Stimulated activated CD4-positive, alpha-beta T cell treated with anti-CD3 and anti-CD28 coated beads, Interleukin-1b, Interleukin-23, amount 100 ng/mL, for 48 hours (primary cell): ENCODE measurements at places on chromosomes 11 and 22.

GRCh38 chr11:119344291-119345010, 2.1 kb downstream of the MFRP start:
- DNase-seq = no peak

GRCh38 chr11:27696961-27697360, 3.3 kb downstream of the BDNF start:
- no peak for DNase-seq

GRCh38 chr11:17529844-17530185, 14.4 kb downstream of the USH1C start:
- DNase-seq = no peak

- no peak for DNase-seq
These were observed 15.0 kb downstream of the SYT13 start for GRCh38 chr11:45270946-45271716.

- DNase-seq = no peak
These were observed 1.3 kb upstream of the ISX start for GRCh38 chr22:35064664-35065063.

DNA sequence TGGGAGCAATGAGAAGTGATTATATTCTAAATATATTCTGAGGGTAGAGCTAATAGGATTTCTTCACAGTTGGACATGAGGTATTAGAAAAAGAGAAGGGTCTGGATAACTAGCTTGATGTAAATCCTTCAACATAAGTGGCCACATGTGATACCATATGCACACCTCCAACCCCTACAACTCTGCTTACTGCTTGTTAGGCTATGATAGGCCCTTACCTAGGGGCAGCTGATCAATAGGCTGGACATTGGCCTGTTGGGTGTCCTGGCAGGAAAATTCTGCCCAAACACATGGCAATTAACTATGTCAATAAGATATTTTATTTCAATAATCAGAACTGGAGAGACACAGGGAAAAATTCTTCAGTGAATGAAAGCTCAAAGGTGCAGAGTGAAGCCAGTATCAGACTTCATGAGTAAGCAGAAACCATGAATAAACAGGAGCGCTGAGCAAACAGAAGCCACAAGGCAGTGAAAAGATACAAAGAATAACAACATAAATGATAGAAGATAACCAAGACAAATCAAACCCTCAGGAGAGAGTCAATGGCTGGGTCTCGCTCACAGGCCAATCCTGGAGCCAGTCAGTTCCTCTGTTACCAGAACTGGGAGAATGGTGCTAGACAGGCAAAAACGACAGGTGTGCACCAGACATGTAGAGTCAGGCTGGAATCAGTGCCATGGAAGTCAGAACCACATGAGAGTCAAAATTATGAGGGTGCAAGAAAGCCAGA, 46.3 kb upstream of the PSMA1 start:
- DNase-seq = no peak

GRCh38 chr11:61507962-61508861, at the start of gene LRRC10B:
LRRC10B (plus strand) TSS chr11:61508749; CDS start chr11:61508999, 250 bp downstream.
- DNase-seq = peak; percentile 49

- DNase-seq = no peak
These were observed 9.0 kb upstream of the KCNQ1OT1 start for GRCh38 chr11:2708757-2709281.

GRCh38 chr22:41690476-41690875, 1.8 kb upstream of the SNU13 start:
- DNase-seq = no peak

GRCh38 chr11:33290319-33290718, 33.1 kb downstream of the HIPK3 start:
- DNase-seq = no peak

GRCh38 chr11:126544108-126545056, 188.9 kb downstream of the ST3GAL4 start:
- DNase-seq = no peak

GRCh38 chr11:125378083-125378482, 118.0 kb downstream of the FEZ1 start:
- no peak for DNase-seq

GRCh38 chr11:130489716-130490115, 41.3 kb downstream of the ADAMTS15 start:
- no peak for DNase-seq

DNA sequence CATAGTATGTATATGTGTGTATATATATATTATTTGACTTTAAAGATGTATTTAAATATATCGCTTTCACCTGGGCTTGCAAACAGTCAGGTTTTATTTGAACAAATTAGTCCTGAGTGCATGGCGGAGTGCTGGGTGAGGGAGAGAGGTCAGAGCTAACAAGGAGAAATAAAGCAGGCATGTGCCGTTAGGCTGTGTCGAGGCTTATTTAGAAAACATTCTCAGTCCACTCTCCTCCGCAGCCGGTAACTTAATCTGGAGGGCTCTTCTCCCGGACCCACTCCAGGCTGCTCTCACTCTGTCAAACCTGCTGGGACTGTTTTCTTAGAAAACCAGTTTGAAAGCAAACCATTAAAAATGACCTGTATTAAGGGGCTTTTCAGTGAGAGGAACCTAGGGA, 455.9 kb downstream of the MN1 start:
- DNase-seq = no peak

- DNase-seq = no peak
These were observed 24.8 kb downstream of the ACER3 start for GRCh38 chr11:76885390-76886097.

DNA sequence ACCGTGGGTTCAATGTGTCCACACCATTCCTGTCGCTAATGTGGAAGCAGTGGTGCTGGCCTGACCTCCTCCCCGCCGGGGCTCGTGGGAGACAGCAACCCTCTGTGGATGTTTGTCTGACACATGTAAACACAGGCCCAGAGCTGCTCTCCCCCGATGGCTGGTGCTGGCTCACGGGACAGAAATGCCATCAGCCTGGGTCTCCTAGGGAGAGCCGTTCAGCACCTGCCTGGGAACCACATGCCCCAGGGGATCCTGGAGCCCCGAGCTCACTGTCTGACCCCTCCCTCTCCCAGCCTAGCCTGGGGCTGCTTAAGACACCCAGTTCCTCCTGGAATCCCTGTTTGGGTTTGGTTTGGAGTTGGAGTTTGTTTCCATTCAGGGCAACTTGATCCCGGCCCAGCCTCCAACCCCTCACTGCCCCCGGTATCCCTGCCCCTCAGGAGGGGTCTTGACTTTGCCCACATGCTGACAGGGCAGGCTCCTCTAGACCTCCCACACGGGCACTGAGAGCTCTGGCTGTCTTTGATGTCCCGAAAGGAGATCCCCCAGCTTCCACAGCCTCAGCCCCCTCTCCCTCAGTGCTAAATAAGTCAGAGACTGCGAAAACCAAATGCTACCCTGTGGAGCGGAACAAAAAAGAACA, 50.9 kb upstream of the WNT11 start:
- DNase-seq = no peak

DNA sequence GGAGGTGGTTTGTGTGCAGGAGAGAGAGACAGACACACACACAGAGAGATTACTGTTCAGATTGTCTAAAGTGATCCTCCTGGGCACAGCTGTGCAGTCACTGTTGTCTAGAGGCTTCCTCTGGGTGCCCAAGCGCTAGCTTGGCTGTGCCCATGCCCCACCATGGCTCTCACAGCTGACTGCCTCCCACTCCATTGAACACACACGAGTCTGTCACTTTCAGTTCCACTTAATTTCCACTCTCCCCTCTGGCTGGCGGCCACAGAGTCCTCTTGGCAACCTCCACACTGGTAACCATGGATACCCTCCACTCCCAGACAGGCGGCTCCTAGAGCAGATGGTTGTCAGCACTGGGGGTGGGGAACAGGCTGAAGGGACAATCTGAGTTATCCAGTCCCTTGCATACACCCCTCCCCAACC, 29.1 kb downstream of the MAP6 start:
- DNase-seq = no peak

GRCh38 chr11:130220311-130221035, 60.9 kb downstream of the ST14 start:
- no peak for DNase-seq

DNA sequence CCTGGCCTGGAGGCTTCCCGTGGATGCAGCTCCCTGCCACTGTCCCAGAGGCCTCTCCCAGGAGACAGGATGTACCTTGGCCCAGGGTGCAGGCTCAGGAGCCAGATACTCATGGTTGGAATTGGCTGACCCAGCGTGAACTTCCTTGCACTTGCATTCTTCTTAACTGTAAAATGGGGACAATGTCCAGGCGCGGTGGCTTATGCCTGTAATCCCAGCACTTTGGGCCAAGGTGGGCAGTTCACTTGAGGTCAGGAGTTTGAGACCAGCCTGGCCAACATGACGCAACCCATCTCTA, 20.1 kb upstream of the ST3GAL4 start:
- DNase-seq = no peak

DNA sequence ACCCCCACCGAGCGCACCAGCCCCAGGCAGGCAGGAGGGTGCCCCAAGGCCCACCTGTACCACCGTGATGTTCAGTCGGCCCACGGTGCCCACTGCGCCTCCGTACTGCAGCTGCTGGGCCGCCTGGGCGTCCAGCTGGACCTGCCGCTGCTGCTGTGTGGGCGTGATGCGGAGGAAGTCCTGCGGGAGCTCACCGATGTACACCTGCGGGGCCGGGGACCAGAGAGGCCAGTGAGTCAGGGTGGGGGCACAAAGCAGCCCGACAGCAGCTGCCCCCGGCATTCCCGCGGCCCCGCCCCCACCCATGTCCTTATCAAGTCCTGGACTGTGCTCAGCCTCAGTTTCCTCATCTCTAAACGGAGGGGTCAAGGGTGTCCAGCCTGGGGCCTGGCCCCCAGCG, 13.8 kb downstream of the TOLLIP start:
- no peak for DNase-seq

GRCh38 chr11:131533998-131534397, 163.6 kb downstream of the NTM start:
- DNase-seq = no peak

- DNase-seq = no peak
These were observed 7.9 kb downstream of the DDX10 start for GRCh38 chr11:108672786-108673185.

DNA sequence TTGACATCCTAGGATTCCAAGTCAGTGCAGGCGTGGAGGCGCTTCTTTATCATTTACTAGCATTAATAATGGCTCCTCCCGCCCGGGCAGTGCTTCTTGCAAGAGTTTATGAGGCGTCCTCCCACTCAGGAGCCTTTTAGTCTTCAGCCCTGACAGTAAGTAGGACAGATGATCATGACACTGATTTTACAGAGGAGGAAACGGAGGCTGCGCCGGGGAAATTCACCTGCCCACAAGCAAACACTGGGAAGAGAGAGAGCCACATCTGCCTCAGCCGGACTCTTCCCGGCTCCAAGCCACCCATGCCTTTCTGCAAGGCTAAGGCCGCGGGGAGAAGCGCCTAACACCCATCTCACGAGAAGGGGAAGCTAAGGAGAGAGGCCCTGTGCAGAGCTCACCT, 35.9 kb downstream of the KIAA0930 start:
- DNase-seq = no peak

DNA sequence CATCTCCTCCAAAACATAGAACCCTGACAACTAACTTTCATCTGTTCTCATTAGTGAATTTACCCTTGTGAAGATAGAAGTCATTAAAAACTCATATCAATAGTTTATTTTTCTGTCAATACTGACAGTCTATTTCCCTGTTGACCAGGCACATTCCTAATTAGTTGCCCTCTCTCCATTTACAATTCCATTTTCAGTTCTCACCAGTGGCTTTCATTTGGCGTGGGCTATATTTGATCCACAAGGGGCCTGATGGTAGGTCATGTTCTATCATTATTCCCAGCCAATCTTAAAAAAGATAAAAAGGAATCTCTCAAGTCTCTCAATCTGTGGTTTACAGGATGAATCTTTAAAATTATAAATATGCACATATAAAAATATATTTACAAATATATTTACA, 3.9 kb upstream of the AKIP1 start:
- DNase-seq = no peak

GRCh38 chr11:88482871-88483301, 145.3 kb upstream of the CTSC start:
- no peak for DNase-seq

- no peak for DNase-seq
These were observed 10.2 kb downstream of the FIBIN start for GRCh38 chr11:27004103-27004502.

GRCh38 chr11:133251841-133252240, 280.5 kb downstream of the OPCML start:
- no peak for DNase-seq

DNA sequence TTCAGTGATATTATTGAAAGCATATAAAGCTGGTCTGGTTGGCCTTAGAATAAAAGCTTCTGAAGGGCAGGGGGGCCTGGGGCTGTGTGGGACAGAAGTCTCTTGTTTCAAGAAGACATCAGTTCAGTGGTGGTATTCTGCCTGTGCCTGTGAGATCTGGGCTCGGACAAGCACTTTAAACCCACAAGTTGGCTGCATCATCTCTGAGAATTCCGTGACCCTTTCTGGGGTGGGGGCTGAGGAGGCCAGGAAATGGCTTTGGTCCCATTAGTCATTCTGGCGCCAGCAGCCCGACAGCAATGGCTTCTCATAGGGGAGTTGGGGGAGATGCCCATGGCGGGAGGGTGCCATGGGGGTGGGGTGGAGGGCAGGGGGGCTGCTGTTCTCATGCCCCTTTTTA, 104.1 kb downstream of the PKNOX2 start:
- DNase-seq = no peak

GRCh38 chr11:46635557-46636139, 18.3 kb downstream of the ATG13 start:
- no peak for DNase-seq

DNA sequence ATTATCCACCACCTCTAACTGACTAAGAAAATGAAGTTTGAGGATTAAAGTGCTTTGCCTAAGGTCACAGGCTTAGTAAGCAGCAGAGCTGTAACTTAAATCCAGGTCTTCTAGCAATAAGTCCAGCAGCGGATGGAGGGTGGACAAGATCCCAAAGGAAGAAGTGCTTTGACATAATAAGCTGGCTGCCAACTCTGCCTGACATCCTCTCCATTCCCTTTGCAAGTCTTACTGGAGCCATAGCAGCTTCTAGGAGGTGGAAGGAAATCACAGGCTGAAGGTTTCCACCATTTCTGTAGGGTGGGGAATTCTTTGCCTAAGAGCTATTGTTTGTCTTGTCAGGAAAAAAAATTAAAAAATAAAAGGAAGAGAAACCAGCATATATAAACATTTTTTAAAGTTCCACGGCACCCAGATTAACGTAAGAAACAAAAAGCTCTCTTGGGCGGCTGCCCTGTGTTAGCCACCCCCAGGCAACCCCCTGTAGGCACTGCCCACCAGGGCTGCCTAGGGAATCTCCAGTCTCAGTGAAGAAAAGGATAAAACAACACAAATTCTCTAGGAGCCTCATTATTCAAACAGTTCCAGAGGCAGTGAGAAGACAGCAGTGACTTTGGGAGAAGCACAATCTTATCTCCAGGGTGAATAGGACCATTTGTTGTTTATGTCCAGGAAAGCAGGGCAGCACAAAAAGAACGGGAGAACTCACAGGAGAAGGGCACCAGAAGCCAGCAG, 380.8 kb upstream of the CADM1 start:
- DNase-seq = no peak
